ENCODE measurements at places on chromosomes 7 and 10.
A peak's percentile ranks its signal among the peaks of the same experiment; 100 is the strongest.

DNA sequence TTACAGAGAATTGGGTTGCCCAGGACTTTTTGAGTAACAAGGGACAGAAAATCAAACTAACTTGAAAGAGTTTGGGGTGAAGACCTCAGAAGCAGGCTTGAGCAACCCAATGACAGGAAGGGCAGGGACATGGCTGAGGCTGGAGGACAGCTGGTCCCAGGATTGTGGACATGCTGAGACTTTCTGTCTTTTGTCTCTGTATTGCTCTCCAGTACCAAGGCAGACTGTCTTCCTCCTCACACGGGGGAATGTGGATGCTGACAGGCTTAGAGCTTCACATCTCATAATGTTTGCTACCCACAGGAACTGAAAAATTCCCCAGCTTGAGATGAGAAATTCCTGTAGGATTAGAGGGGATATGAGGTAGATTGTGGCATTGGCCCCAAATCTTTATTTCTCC, 229.6 kb downstream of the PHF14 start:
- DNase-seq, result no peak

- DNase-seq, result no peak
Measured at GRCh38 chr7:101113836-101114235, 13.1 kb upstream of the SERPINE1 start.

- no peak for DNase-seq
Measured at GRCh38 chr7:51069411-51070083, 247.1 kb downstream of the COBL start.

DNA sequence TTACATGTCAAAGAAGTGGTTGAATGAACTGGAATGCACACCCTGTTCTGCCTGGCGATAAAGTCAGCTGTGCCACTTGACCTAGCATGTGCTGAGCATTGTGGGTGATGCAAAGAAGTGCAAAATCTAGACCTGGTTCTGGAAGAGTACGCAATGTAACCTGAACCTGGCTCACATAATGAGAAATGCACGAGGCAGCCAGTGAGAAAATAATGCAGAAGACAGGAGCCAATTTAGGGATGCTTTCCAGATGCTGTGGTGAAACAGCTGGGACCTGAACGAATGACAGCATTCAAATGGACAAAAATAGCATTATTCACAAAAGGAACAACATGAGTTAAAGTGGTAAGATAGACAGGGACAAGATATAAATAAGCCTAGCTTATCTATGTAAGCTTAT, 402.6 kb downstream of the SORCS1 start:
- DNase-seq, result no peak

DNA sequence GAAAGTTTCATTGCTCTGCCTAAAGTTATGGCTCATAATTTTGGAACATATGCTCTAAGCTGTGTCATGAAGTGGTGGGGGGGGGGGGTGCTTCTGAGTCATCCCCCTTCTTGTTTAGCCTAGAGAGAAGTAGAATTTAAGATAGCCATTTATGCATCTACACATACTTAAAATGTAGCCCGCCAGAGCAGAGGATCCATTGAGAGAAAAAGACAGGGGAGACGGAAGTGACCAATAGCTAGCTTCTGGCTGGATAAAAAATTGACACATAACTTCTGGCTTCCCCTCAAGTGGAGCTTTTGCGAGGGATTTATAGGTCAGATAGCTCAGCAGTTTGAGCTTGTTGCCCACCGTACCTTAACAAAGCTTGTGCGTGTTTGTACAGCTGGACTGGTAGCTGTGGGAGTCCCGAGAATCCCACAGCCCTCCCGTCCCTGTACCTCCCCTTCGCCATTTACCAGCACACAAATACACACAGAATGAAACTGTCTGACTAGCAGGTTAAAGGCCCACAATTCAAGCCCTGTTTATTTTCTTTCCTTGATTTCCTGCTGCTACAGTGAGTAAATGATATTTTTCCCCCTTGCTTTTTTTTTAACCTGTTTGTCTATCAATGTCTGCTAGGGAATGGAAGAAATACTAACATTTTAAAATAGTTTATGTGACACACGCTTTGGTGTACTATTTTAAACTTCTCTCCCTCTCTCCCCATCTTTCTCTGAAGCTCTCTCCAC, 232.6 kb upstream of the FERD3L start:
- DNase-seq, result peak; percentile 75

DNA sequence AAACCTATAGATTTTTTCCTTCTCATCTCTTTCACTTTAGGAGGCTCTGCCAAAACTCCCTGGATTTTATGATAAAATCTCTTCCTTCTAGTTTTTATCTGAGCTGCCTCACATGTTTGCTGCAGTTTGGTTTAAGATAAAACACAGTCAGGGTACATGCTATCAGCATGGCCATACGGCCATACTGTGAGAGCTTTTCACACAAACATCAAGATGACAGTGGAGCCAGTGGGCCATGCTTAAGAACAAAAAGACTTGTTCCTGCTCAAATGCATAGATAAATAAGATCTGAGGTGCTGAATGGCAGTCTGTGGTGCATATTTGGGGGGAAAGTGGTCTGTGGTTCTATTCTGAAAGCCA, 91.0 kb downstream of the ELMO1 start:
- no peak for DNase-seq
